ENCODE measurements at places on chromosomes 2 and 18.
A peak's percentile ranks its signal among the peaks of the same experiment; 100 is the strongest.

DNA sequence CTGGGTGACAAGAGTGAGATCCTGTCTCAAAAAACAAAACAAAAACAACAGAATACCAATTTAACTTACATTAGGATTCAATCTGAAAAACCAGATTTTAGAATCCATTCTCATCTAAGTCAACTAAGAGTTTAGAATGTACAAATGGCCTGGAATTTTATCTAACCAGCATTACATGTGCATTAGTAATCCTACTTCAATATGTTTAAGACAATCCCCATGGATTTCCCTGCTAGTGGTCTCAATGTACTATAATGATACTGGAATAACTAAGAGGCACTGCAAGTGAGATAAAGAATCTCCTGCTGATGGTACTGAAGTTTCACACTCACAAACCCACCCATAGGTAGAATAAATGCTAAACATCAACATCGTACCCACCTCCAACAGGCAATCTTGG, 53.9 kb upstream of the DNER start:
- no peak for DNase-seq

DNA sequence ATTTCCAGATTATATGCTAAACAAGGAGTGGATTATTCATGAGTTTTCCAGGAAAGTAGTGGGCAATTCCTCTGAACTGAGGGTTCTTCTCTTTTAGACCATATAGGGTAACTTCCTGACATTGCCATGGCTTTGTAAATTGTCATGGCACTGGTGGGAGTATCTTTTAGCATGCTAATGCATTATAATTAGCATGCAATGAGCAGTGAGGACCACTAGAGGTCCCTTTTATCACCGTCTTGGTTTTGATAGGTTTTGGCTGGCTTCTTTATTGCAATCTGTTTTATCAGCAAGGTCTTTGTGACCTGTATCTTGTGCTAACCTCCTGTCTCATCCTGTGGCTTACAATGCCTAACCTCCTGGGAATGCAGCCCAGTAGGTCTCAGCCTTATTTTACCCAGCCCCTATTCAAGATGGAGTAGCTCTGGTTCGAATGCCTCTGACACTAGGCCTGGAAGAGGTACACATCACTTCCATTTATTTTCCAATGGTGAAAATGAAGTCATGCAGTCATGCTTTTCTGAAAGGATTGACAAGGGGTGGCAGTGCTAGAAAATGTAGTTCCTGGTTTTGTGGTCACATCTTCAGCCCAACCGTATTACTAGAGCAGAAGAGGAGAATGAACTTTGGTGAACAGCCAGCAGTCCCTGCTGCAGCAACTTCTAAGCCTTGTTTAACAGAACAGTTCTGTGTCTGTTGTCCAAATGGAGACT, 26.6 kb upstream of the ITGA4 start:
- no peak for DNase-seq

- DNase-seq, result no peak
These were observed 775.5 kb downstream of the TRIB2 start for GRCh38 chr2:13492262-13492661.

DNA sequence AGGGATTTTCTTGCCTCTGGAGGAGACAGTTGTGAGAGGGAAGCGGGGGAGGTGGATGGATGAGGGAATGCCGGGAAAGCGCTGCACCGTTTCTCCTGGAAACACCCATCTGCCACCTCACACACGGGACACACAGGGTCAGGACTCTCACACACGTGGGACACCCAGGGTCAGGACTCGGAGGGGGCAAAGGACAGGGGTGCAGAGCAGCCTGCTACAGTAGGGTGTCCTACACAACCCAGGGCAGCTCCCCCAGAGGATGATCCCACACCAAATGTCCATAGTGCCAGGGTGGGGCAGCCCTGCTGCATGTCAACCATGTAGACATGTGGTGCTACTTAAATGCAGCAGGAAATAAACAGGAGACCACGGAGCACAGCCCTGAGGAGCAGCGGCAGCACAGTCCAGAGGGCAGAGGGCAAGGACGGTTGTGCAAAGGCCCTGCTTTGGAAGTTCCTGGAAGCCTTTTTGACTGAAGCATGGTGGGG, 5.1 kb downstream of the RAMP1 start:
- DNase-seq, result no peak

DNA sequence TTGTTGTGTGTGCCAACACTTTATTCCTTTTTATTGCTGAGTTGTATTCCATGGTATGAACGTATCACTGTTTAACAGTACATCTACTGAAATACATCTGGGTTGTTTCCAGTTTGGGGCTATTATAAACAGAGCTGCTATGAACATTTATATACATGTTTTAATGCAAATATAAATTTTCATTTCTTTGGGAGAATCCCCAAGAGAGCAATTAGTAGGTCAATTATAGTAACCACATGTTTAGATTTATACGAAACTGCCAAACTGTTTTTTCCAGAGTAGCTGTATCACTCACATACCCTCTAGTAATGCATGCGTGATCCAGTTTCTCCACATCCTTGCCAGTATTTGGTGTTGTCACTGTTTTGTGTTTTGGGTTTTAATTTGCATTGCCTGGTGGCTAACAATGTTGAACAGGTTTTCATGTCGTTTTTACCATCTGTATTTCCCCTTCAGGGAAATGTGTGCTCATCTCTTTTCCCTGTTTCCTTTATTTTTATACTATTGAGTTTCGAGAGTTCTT, 81.0 kb downstream of the TMEM131 start:
- DNase-seq, result no peak

GRCh38 chr18:52652391-52652790, 312.4 kb downstream of the DCC start:
- peak; percentile 81 for DNase-seq

DNA sequence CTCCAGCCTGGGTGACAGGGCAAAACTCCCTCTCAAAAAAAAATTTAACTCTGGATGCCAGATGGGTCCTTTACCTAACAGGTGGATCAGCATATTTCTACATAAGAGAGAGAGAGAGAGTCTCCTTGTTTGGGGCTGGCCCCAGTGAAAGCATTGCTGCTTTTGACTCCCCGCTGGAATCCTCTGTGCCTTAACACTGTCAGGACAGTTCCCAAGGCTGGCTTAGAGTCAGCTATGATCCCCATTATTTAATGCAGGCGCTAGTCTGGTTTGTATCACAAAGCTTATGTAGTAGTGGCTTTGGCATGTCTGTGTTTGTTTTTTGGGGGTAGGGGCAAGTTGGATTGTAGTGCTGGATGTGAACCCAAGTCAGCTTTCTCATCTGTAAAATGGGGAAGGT, 9.4 kb downstream of the INPP4A start:
- no peak for DNase-seq

GRCh38 chr2:235011929-235012631, 60.3 kb downstream of the SH3BP4 start:
- DNase-seq, result no peak

- DNase-seq, result peak; percentile 28
These were observed 44.8 kb upstream of the KDM3A start for GRCh38 chr2:86396291-86396785.

GRCh38 chr2:136801661-136802060, 36.3 kb downstream of the THSD7B start:
- no peak for DNase-seq

DNA sequence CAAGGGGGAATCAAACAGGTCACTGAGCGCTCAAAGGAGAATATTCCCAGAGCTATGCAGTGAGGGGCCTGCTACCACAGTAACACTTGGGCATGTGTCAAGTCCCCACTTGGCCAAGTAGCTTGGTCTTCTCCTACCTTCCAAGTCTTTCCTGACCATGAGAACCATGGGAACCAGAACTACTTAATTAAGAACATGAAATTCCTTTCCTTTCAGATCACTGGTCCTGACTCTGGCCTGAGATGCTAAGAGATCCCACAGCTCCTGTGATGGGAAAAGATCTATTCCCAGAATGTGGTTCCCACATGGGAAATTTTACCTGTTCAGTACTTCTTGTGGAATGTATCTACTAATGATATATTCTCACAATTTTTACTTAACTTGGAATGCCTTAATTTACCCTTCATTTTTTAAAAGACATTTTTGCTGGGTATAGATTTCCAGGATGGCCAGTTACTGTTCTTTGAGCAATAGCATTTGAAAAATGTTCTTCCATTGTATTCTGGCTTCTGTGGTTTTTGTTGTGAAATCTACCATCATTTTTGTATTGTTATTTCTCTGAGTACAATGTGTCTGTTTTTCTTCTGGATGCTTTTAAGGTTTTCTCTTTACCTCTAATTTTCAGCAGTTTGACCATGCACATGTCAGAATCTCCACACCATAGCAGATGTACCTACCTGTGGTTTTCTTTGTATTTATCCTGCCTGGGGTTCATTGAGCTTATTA, 37.9 kb downstream of the KCNIP3 start:
- no peak for DNase-seq

GRCh38 chr2:44450806-44451205, 89.1 kb downstream of the CAMKMT start:
- peak; percentile 20 for DNase-seq

DNA sequence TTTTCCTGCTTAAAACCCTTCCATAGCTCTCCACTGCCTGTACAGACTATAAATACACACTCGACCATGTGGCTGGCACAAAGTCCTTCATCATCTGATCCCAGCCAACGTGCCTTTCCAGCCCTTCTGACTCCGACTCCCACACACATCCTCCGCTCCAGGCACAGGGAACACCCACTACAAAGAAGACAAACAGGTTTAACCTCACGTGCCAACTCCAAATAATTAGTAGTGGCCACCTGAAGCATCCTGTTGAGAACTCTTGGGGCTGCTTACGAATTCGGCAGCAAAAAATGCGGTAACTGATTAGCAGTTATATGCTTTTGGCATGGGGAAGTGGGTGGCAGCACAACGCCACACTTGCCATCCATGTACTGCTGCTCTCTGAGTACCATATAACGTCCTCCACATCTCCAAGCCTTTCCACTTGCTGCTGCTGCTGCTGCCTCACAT, 12.1 kb downstream of the SPIRE1 start:
- DNase-seq, result no peak

DNA sequence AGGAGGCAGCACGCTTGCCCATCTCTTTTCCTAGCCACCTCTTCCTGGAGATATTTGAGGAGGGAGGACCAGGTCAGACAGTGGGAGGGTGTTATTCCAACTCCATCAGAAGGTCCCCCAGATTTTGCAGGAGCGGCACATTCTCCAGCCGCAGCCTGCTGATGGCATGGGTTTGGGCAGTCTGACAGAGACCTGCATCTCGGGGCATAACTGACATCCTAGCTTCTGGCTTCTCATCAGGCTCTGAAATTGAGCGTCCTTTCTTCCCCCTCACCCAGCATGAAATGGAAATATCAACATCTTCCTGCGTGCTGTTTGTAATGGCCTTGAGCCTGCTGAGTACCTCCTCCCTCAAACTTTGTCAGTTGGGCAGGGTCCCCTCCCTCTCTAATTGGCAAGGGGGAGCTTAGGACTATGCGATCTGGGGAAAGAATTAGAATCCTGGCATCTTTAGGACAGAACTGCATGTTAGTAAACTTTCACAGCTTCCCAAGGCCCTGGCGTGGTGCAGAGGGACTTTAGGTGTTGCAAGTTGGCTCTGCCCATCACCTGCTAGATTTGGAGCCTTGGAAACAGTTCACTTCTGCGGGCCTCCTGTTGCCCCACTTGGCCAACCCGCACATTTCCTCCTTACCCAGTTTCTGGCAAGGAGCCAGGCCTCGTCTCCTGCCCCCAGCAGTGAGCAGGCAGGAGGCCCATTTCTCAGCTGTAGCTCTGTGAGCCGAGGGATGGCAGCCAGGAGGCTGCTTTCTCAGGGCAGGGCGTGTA, 2.2 kb downstream of the ITM2C start:
- DNase-seq, result peak; percentile 51

GRCh38 chr18:22790545-22791309, 142.4 kb upstream of the RBBP8 start:
- DNase-seq, result no peak

DNA sequence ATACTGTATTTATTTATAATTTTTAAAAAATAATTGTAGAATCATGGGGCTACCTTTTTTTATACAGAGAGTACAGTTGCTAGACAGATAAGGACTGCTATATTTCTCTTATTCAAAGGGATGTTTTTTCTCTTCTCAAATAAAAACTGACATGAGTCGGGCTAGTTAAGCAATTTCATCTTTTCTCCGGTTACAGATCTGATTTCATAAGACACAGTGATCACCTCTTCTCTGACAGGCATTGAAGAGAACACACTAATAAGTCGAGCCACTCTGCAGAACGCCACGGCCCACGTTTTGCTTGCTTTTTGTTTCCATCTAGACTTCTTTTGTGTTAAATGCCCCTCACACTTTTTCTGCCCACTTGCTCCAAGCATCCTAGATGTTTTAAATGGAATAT, 85.4 kb downstream of the HNRNPLL start:
- DNase-seq, result no peak

DNA sequence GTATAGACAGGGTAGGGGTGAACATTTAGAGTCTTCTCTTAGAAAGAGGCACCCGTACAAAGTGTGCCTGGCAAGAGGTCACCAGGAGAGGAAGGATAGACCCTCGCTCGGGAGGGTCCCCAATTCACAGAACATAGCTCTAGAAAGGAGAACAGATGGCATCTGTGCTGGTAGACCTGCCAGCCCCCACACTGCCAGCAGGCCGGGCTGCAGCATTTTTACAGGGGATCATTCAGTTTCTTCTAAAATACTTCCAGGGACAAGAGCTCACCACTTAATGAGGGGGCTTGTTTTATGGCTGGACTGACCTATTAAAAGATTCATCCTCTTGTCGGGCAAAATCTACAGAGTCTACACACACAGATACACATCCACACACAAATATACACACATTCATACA, 149.9 kb downstream of the SEPTIN10 start:
- DNase-seq, result no peak

- no peak for DNase-seq
These were observed 38.7 kb upstream of the ANXA4 start for GRCh38 chr2:69703189-69703588.

DNA sequence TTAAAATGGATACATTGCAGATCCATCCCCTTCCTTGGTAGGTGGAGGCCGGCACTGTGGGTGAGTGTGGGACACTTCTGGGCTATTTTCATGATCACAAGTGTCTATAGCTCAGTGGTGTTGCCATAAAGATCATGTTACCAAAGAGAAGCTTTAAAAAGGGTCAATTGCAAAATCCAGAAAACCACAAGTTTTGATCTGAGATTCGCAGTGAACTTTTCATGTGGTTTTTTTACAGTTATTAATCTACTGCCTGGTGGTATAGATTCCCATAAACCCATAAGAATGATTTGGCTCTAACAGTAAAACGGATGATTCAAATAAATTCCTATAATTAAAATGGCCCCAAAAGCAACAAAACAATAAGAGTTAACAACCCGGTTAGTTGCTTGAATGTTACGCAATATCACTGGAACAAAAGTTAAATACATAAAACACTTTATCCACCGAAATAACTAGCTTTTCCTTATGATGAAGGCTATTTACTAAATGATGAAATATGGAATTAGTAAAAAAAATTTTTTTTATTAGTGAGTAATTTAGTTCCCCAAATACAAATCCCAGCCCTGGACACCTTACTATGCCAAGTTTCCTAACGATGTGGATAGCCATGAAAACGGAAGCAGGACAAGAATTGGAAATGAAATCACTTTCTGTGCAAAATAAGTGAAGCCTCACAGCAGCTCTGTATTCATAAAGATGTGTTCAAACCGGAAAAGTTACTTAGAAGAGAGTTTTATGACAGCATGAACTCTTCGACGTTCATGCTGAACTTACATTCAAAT, 95.6 kb upstream of the THOC1 start:
- DNase-seq, result peak; percentile 33

Measured in eye (tissue), 1 donor.